ENCODE measurements at places on chromosomes 12 and 14.

DNA sequence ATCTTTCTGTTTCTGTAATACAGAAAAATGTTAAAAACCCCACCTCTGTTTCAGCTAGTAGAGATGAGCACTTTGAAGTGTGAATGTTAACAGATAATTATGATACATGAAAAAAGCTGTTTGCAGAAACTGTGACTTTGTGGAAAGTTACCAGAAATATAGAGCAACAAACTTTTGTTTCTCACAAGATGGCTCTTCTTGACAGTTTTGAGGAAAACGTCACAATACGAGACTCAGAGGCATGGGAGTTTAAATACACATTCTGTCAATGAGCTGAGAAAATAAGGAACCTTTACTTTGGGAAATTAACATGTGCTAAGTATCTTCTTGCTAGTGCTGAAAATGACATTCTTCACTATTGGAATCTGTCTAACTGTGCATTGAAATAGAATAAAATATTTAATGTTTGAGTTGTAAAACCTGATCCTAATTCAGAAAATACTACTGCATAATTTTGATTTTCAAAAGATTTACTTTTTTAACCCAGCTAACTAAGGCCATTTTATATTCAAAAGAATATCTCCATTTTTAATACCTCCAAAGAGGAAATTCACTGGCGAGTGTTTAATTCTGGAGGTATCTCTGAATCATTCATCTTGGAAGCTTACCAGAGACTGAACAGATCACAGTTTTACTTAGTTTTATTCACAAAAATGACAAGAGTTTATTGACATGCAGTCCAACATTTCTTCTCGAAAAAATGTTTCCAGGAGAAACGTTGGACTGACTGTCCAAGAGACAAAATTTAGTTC lies 308.9 kb upstream of the LRFN5 start:
- no peak for DNase-seq

DNA sequence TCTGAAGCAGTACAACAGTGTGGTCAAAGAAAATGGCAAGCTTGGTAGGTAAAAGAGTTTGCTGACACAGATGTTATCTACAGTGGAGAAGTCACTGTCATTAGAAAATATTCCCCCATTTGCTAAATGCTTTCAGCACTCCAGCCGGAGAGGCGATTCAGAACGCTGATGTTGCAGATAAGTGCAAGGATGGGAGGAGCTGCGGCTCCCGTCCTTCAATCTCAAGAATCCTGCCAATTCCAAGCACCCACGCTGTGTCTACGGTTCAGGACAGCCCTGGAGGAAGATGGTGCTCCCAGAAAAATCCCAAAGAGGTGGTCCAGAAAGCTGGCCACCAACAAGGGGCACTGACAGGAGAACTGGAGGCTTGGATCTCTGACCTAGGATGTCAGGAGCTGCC lies 79.1 kb downstream of the ZFP36L1 start:
- DNase-seq = no peak

- DNase-seq = no peak
These were observed 1.7 kb upstream of the NEK9 start for GRCh38 chr14:75128596-75128990.

GRCh38 chr12:57261428-57261865 lies 10.5 kb upstream of the STAC3 start:
- no peak for DNase-seq

DNA sequence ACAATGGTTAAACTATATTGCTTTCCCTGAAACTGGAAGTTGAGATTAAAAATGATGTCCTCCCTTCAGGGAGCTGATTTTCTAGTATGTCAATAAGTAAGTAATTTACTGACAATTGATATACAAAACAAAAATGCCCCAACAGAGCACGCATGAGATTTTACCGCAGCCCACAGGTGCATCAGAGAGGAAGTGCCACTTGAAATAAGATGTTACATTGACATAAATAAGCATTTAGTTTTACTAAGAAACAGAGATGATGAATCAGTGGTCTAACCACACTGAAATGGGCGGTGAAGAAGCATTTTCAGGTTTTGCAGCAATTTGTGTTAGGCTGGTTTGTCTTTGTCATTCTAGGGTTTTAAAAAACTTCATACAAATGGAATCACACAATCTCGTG lies 8.8 kb upstream of the CLECL1 start:
- no peak for DNase-seq

All from prostate gland (tissue), 2 donors.